Spinal cord (tissue), 10 donors: ENCODE measurements at places on chromosomes 5 and 9.

- no peak for DNase-seq
These were observed 36.7 kb upstream of the SLC36A2 start for GRCh38 chr5:151384106-151384505.

DNA sequence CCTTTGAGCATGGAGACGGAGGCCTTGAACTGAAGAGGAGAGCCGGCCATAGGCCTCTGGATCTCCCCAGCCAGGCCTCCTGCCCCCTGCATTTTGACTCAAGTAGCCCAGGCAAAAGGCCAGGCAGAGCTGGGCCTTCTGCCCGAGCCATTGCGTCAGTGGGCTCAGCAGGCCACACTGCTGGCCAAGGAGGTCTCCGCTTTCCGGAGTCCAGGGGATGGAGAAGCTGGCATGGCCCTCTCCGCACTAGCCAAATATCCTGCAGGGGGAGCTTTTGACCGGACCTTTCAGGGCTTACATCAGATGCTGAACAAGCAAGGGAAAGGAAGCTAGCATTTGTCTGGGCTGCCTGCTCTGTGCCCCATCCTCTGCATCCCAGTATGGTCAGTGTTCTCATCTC is 386.8 kb downstream of the TRIM36 start:
- DNase-seq, result peak; percentile 20

- no peak for DNase-seq
These were observed 935.8 kb downstream of the DTWD2 start for GRCh38 chr5:118052503-118052902.

GRCh38 chr9:12633016-12633765 is 60.0 kb upstream of the TYRP1 start:
- DNase-seq, result no peak

- DNase-seq, result peak; percentile 76
These were observed 1011.5 kb upstream of the NUDT12 start for GRCh38 chr5:104573949-104574709.

DNA sequence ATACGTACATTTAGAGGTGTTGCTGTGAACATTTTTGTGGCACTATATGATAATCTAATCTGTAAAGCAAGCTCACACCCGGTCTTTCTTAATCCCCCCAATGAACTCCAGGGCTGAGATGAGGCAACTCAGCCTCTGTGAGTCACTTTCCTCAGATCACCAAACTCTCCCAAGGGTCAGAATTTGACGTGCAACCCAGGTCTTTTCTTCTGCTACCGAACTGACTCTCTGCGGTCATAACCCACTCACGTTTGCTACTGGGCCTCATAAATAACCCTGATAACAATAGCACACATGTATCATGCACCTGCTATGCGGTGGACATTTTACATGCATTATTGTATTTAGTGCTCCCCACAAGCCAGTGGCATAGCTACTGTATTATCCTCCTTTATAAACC is 153.1 kb downstream of the DROSHA start:
- no peak for DNase-seq

DNA sequence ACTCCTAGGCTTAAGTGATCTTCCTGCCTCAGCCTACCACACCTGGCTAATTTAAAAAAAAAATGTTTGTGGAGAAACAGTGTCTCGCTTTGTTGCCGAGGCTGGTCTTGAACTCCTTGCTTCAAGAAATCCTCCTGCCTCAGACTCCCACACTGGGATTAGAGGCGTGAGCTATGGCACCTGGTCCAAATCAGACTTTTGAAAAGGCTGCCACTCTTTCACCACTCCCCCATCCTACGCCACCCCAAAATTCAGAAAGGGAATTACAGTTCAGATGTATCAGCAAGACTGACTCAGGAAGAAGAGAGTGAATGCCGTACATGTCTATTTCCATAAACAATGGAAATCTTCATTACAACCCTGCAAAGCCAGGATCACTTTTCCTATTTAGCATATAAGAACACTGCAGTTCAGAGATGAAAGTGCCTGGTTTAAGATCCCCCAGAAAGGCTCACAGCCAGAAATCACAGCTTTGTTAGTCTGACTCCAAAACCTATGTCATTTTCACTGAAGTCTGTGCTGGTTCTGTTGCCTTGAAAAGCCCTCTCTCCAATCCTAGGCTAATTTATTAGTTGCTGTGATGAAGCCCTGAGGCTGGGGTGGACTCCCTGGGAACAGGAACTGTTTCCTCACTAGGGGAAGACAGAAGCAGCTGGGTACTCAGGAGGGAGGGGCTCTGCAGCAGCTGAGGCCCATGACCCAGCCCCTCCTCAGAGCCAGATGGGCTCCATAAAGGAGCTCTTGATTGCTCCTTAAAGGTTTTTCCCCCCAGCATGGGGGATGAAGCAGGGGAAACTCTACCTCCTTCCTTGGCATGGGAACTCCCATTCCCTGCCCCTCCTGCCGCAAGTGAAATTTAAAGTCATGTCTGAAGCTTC is 3.1 kb downstream of the FBLL1 start:
- no peak for DNase-seq

- no peak for DNase-seq
These were observed 160.3 kb upstream of the MVB12B start for GRCh38 chr9:126166291-126166690.
